ENCODE measurements at places on chromosomes 7 and 10. TPM values are rescaled to one million over a fixed set of nuclear protein-coding genes. Genes with fewer than 3 reads are reported as not detected.

NPC1L1 gene
- total RNA-seq: 0.07 TPM

TSPAN15 gene
- total RNA-seq: 7.8 TPM

GRCh38 chr10:93873420-93874115 is 20.2 kb upstream of the SLC35G1 start:
- no peak overlapping the region for H3K4me3 ChIP-seq
- no peak for DNase-seq
- H3K27ac ChIP-seq: no peak overlapping the region
- H3K4me1 ChIP-seq: peaks cover 4% of the 10 kb centered on the region
- H3K36me3 ChIP-seq: no peaks in the 10 kb centered on the region

DNA sequence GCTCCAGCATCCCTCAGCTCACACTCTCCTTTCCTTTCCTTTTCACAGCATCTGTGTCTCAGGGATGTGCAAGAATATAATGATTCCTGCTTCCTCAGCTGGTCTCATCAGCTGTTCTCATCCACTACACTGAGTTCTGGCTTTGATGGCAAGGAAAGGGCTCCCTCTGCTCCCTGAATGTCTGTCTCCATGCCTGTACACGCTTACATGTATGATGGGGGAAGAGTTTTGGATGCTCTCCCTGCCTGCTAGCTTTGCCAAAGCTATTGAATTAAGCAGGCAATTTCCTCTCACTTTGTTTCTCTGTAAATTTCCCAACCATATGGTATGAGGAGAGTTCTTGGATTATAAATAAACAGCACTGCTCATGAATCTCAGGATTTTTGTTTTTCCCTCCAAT is 254.5 kb downstream of the SORCS3 start:
- H3K27me3 ChIP-seq: no peaks in the 10 kb centered on the region
- no peak overlapping the region for H3K4me3 ChIP-seq
- no peak overlapping the region for H3K27ac ChIP-seq
- H3K4me1 ChIP-seq: no peaks in the 10 kb centered on the region
- no peak for DNase-seq

DNA sequence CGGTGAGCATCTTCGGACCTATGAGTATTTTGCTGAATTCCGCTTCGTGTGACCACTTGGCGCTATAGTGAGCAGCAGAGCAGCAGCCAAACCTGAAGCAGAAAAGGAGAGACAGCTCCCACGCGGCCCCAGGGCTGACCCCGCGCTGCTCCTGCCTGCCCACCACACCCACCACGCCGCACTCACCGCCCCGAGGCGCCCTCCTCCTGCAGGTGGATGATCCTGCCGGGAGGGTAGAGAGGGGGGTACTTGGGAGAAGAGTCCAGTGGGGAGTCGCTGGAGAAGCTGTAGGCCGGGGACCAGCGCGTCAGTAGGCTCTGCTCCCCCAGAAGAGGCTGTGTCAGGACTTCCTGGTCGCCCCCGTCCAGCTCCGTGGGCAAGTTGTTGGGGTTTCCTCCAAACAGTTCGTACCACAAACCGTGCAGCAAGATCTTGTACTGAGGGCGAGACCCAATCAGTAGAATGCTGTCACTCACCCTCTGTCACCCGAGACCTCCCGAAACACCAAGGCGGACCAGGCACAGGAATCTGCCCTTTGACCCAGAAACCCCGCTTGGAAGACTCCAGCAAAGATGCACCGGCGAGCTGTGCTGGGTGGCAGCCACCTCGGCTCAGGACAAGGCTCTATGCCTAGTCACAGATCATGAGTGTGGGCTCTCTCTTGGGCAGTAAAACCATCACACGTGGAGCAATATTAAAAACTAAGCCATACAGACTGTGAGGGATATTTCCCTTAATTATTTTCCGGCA is 37.6 kb downstream of the DAGLB start:
- no peak for DNase-seq
- H3K27me3 ChIP-seq: no peaks in the 10 kb centered on the region
- peaks cover 82% of the 10 kb centered on the region for H3K36me3 ChIP-seq
- no peaks in the 10 kb centered on the region for H3K4me1 ChIP-seq
- no peak overlapping the region for H3K27ac ChIP-seq

- H3K4me1 ChIP-seq: peaks cover 2% of the 10 kb centered on the region
- H3K27ac ChIP-seq: no peak overlapping the region
- DNase-seq: no peak
- no peak overlapping the region for H3K4me3 ChIP-seq
- no peaks in the 10 kb centered on the region for H3K27me3 ChIP-seq
- peaks cover 8% of the 10 kb centered on the region for H3K36me3 ChIP-seq
These were observed 641.2 kb downstream of the SDK1 start for GRCh38 chr7:3942276-3942675.

CCDC126 gene
- total RNA-seq: 2.1 TPM

- H3K36me3 ChIP-seq: no peaks in the 10 kb centered on the region
- no peaks in the 10 kb centered on the region for H3K27me3 ChIP-seq
- no peaks in the 10 kb centered on the region for H3K4me1 ChIP-seq
- H3K27ac ChIP-seq: no peak overlapping the region
- no peak overlapping the region for H3K4me3 ChIP-seq
These were observed 317.0 kb downstream of the GLRX3 start for GRCh38 chr10:130453036-130453720.

- no peak for DNase-seq
- H3K36me3 ChIP-seq: no peaks in the 10 kb centered on the region
- H3K27me3 ChIP-seq: no peaks in the 10 kb centered on the region
These were observed 20.4 kb downstream of the OPALIN start for GRCh38 chr10:96338279-96338925.

RBP3 gene
- total RNA-seq: not detected

- H3K27me3 ChIP-seq: no peaks in the 10 kb centered on the region
- H3K27ac ChIP-seq: no peak overlapping the region
- no peaks in the 10 kb centered on the region for H3K4me1 ChIP-seq
- peaks cover 2% of the 10 kb centered on the region for H3K36me3 ChIP-seq
These were observed 17.0 kb downstream of the ZDHHC6 start for GRCh38 chr10:112429654-112430230.

OPN4 gene
- not detected for total RNA-seq

DNA sequence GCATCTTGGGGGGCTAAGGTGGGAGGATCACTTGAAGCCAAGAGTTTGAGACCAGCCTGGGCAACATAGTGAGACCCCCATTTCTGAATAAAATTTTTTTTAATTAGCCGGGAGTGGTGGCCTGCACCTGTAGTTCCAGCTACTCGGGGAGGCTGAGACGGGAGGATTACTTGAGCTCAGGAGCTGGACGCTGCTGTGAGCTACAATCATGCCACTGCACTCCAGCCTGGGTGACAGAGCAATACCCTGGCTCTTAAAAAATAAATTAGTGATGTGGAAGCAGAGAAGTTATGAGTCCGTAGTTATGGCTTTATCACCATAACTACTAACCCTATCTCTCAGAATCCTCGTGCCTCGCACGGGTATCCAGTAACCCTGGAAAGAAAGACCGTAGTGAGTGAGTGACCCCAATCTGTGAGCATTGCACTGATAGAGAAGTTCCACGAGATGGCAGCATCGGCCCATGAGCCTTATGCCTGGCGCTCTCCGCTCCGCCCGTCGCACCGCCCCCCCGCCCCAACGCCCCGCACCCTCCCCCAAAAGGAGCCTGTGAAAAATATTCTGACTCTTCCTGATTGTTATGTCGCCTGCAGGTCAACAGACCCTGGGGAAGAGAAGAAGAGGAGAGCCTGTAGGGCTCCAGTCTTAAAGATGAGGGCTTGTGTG is 4.9 kb upstream of the SLC29A3 start:
- peak overlapping the region; percentile 56 for H3K4me3 ChIP-seq
- peak; percentile 66 for DNase-seq
- no peak overlapping the region for H3K27ac ChIP-seq
- H3K36me3 ChIP-seq: no peaks in the 10 kb centered on the region

DNA sequence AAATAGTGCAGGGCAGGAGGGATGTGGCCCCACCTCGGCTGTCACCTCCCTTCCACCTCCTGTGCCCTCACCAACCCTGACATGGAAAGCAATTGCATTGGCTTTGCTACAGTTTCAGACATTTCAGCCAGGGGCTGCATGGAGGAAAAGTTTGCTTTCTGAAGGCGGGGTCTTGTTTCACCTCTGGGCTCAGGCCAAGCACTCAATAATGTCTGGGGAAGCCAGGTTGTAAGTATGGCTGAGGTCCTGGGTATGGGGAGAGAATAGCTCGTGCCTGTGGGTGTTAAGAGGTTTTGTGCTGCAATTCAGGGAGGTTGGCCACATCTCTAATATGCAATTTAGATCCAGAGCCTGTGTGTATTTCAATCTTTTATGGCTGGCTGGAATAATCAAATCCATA is 238.4 kb upstream of the MKI67 start:
- H3K4me3 ChIP-seq: no peak overlapping the region
- no peaks in the 10 kb centered on the region for H3K36me3 ChIP-seq
- H3K27me3 ChIP-seq: no peaks in the 10 kb centered on the region
- H3K4me1 ChIP-seq: no peaks in the 10 kb centered on the region
- H3K27ac ChIP-seq: no peak overlapping the region

- no peak for DNase-seq
- no peaks in the 10 kb centered on the region for H3K36me3 ChIP-seq
- H3K4me1 ChIP-seq: no peaks in the 10 kb centered on the region
- H3K27me3 ChIP-seq: no peaks in the 10 kb centered on the region
These were observed 36.8 kb upstream of the HSPA12A start for GRCh38 chr10:116779076-116779687.

PNLIPRP2 gene
- total RNA-seq: 0.24 TPM

ZNF804B gene
- total RNA-seq: not detected

TMEM140 gene
- total RNA-seq: not detected

- no peak overlapping the region for H3K27ac ChIP-seq
- H3K4me3 ChIP-seq: no peak overlapping the region
- H3K4me1 ChIP-seq: no peaks in the 10 kb centered on the region
- no peaks in the 10 kb centered on the region for H3K36me3 ChIP-seq
- H3K27me3 ChIP-seq: no peaks in the 10 kb centered on the region
These were observed 87.6 kb upstream of the NEBL start for GRCh38 chr10:20984662-20985061.

OR6B1 gene
- not detected for total RNA-seq

GRCh38 chr10:128422190-128422589 is 296.0 kb upstream of the MKI67 start:
- H3K27ac ChIP-seq: no peak overlapping the region
- H3K27me3 ChIP-seq: no peaks in the 10 kb centered on the region
- no peak for DNase-seq
- H3K4me1 ChIP-seq: no peaks in the 10 kb centered on the region

GRCh38 chr10:92886334-92886961 is 38.1 kb downstream of the EXOC6 start:
- no peaks in the 10 kb centered on the region for H3K4me1 ChIP-seq
- H3K36me3 ChIP-seq: no peaks in the 10 kb centered on the region

- H3K4me3 ChIP-seq: no peak overlapping the region
- no peak for DNase-seq
- no peak overlapping the region for H3K27ac ChIP-seq
- peaks cover 18% of the 10 kb centered on the region for H3K36me3 ChIP-seq
These were observed 34.5 kb downstream of the ITPRIP start for GRCh38 chr10:104303594-104304355.

- DNase-seq: no peak
- no peaks in the 10 kb centered on the region for H3K4me1 ChIP-seq
- H3K4me3 ChIP-seq: no peak overlapping the region
- H3K36me3 ChIP-seq: no peaks in the 10 kb centered on the region
- H3K27ac ChIP-seq: no peak overlapping the region
- peaks cover 2% of the 10 kb centered on the region for H3K27me3 ChIP-seq
These were observed 66.7 kb upstream of the FGL2 start for GRCh38 chr7:77266291-77266794.

RPEL1 gene
- total RNA-seq: 0.13 TPM

DNA sequence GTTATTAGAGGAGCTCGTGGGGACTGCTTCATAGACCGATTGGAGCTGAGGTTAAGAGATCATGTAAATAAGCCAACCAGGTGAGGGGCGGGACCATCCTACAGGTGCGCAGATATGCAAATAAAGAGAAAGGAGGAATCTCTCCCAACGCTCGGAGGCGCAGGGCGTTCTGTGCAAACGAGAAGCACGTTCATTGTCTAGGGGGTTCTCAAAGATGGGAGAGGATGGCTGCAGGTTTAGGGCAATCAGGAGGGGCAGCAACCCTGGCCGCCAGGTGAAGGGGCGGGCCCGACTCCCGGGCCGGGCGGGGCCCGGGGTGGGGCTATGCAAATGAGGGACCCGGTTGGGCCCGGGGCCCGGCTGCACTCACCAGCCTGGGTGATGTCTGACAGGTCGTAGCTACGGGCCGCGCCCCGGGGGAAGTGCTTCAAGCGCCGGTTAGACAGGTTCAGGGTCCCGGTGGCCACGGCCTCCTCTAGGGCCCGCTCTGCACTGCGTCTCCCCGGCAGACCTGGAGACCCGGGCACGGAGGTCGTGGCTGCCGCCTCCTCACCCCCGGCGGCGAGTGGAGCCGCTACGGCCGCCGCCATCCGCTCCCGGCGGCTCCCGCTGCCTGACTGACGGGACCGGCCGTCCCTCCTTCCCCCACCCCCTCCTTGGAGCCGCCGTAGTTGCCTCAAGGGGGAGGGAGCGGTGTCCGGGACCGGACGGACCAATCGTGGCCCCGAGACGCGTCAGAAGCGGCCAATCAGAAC is at the start of gene LRCH4:
Gene LRCH4 (minus strand): TSS at position 619 of the 755 bp plus-strand sequence. CDS start 29 bp downstream, at position 590.
- peaks cover 7% of the 10 kb centered on the region for H3K4me1 ChIP-seq
- H3K27ac ChIP-seq: no peak within 1 kb of the TSS
- H3K36me3 ChIP-seq: peaks cover 9% of the 10 kb centered on the region

DNA sequence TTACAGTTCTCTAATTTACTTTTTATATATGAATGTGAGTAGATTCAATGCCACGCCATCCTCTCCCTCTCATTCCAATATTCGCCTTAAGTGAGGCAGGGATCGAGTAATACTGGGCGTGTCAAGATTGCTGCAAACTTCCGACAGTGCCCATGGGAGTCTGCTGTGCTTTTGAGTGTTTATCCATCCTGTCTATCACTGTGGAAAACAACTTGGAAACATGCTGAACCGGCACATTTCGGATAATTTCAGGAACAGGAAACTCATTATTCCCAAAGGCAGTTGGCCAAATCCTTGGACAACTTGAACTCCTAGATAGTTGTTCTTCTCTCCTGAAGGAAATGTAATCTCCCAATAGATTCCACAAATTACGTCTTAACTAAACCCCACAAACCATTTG is 28.5 kb downstream of the PIP4K2A start:
- H3K27ac ChIP-seq: no peak overlapping the region
- peaks cover 17% of the 10 kb centered on the region for H3K4me1 ChIP-seq
- DNase-seq: no peak
- H3K36me3 ChIP-seq: peaks cover 14% of the 10 kb centered on the region
- no peaks in the 10 kb centered on the region for H3K27me3 ChIP-seq

GRCh38 chr7:145016068-145016467 is 180.2 kb upstream of the TPK1 start:
- H3K27ac ChIP-seq: no peak overlapping the region
- no peaks in the 10 kb centered on the region for H3K27me3 ChIP-seq
- no peaks in the 10 kb centered on the region for H3K4me1 ChIP-seq
- H3K36me3 ChIP-seq: no peaks in the 10 kb centered on the region
- H3K4me3 ChIP-seq: no peak overlapping the region

SLC29A4 gene
- total RNA-seq: 12.4 TPM

GRCh38 chr10:129038522-129038921 is 428.5 kb upstream of the MGMT start:
- no peak overlapping the region for H3K27ac ChIP-seq
- no peaks in the 10 kb centered on the region for H3K36me3 ChIP-seq
- H3K27me3 ChIP-seq: no peaks in the 10 kb centered on the region
- DNase-seq: no peak

All from H9 (cell line).